ENCODE measurements at places on chromosomes 3 and 15.

DNA sequence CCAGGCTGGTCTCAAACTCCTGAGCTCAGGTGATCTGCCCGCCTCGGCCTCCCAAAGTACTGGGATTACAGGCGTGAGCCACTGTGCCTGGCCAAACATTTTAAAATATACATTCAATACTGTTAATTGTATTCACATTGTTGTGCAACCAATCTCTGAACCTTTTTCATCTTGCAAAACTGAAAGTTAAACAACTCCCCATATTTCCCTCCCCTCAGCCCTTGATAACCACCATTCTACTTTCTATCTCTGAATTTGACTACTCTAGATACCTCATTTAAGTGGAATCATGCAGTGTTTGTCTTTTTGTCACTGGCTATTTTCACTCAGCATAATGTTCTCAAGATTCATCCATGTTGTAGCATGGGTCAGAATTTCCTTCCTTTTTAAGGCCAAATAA is 30.0 kb downstream of the HMCES start:
- DNase-seq = no peak

- DNase-seq = no peak
Observed at GRCh38 chr3:197082871-197083270, 53.3 kb upstream of the MELTF start.

DNA sequence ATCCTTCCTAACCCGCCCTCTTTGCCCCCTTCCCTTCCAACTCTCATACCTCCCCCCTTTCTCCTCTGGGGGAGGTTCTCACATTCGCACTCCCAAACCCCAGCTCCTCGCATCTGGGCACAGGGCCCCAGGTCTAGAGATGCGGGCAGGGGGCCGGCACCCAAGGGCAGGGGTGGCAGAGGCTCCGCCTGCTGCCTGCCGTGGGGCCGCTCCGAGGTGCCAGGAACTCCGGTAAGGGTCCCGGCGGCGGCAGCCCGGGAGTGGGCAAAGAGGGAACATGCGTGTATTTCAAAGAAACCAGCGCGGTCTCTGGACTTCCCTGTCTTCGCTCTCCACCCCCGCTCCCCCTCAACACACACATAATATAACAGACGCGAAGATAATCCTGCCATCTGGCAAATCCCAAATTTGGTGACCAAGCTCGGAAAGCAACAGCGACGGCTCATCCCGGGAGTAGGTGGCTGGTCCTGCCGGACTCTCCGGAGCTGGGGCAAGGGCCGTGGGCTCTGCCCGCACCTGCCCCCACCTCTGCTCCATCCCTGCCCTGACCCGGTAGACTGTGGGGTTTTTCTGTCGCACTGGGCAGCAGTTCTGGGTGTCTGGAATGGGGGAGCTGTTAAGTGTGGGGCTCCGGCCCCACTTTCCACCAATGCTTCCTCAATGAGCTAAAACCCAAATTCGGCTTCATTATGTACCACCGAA is 31.0 kb downstream of the NR2F2 start:
- no peak for DNase-seq

DNA sequence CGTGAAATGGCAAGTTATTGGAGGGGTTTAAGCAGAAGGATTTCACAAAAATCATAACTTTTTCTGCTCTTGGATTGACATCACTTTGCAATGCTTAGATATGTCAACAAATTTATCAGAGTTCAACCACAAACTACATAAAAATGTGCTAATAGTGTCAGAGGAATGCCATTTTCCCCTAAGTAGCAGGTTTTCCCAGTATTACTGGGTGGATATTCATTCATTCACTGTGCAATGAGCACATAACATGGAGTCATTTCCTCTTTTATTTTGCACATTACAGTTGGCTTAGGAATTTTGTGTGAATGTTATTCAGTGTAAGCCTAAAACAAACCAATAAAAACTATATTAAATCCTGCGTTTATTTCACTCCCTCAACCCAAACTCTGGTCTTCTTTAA is 537.3 kb upstream of the MCTP2 start:
- DNase-seq = no peak

- no peak for DNase-seq
Observed at GRCh38 chr15:69535101-69535638, 82.6 kb downstream of the RPLP1 start.
